MM.1S (cell line): ENCODE measurements at places on chromosomes 5 and 9.

DNA sequence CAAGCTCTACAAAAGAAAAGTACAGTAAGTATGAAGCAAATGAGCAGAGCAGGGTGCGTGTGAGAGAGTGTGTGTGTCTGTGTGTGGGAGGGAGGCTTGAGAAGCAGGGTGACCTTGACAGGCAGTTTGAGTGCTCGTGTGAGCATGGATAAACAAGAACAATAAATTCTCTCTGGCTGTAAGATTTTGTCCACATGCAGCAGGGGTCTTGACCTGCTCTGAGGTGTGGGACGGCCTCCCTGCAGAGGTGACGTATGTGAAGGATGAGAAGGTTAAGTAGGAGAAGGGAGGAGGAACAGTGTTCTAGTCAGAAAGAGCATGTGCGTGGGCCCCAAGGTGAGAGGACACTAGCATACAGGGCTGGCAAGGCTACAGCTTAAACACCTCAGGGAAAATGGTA, 49.0 kb downstream of the SPTLC1 start:
- DNase-seq = no peak

GRCh38 chr9:20002011-20002410, 213.2 kb upstream of the SLC24A2 start:
- DNase-seq = no peak

GRCh38 chr5:142671801-142672200, 14.1 kb downstream of the FGF1 start:
- DNase-seq = no peak

GRCh38 chr5:16792598-16793275, 143.4 kb downstream of the MYO10 start:
- no peak for DNase-seq

DNA sequence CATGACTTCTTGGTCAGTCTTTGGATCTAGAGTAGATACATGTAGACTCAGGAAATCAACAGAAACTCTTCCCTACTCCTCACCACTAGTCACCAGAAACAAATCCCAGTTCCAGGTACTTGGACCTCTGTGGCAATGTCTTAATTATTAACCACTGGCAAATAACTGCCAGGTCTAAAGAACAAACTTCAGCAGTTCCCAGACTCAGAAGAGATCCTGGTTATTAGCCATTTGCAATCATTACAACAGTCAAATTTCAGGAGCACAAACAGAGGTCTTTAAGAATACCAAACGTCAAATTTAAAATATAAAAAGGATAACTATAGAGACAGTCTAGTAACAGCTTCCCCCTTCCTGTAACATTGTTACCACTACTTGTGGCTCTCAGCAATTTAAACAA, 10.2 kb downstream of the DIAPH1 start:
- no peak for DNase-seq

DNA sequence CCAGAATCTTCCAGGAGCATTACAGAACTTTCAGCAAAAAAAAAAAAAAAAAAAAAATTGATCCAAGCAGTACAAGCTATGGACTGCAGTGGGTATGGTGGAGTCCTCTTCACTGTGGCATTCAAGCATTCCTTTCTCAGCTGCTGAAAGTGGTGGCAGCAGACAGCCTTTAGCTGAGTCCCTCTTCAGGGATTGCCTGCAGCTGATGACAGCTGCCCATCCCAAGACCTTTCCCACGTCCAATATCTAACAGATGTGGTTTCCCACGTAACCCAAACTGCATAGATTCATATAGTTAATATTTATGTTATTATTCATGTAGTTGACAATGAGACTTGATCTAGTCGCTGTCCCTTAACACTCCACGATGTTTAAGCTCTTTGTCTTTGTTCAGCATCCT, 475.9 kb downstream of the TLE1 start:
- no peak for DNase-seq

DNA sequence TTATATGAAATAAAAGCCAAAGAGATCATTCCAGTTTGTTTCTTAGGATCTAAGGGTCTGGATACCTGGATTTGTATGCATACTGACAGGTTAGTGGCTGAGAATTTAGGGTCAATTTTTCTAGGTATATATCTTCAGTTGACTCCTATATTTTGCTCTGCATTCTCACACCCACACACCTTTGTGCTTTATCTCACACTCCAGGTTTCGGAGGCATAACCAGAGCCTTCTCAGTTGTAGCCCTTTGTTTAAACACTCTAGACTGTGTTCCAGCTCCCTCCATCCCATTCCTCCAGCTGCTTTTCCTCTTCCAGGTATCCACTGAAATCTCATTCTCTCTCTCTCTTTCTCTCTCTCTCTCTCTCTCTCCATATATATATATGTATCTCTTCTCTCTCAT, 10.6 kb upstream of the MOCS2 start:
- no peak for DNase-seq

- no peak for DNase-seq
These were observed 57.6 kb upstream of the HTR4 start for GRCh38 chr5:148711961-148712360.

DNA sequence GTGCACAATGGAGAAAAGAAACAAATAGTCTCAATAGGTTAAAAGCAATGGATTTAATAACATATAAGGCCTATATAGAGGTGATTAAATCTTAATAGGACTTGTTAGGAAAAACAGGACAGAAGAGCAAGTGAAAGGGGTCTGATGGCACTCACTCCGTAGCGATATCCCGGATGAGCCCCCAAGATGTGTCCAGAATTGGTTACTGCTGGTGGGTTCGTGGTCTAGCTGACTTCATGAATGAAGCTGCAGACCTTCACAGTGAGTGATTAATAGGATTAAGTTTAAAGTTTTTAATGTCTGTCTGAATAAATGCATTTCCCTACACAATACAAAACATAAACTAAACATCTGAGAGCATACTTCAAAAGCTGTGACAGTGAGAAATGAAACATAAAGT, 110.4 kb upstream of the FAM174A start:
- DNase-seq = no peak

DNA sequence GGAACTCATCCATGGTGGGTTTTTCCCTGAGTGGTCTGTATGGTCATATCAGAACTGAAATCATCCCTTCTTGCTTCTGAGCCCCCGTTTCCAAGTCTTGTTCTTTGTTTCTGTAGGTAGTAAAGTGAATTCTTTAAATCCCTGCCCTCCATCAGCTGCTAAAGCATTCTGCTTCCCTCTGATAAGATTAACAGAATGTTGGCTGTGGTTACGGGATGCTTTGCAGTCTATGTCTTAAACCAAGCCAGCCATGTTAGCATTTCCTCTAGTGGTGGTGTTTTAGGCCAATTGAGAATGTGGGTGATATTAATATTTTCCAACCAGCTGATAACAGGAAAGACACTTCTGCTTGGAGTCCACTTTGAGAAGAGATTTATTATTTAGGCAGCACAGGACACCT, 22.0 kb upstream of the KCNIP1 start:
- DNase-seq = no peak

DNA sequence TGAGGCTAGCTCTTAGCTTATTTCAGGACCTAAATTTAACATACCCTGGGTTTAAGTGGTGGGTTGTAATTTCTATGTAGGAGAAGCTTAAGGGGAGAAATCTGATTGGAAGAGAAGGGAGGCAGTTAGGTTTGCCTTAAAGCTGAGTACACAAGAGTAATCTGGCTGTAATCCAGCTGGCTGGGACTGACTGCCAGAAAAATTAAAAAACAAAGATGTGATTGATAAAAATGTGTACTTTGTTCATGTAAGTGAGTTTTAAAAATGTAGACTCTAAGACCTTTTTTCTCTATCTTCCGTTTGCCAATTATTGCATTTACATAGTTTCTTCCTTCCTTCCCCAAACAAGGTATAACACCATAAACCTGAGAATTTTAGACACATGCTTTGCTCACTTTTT, 17.5 kb upstream of the MSMP start:
- DNase-seq = no peak

- DNase-seq = no peak
These were observed 2.5 kb upstream of the HSPB3 start for GRCh38 chr5:54453046-54453445.

- DNase-seq = no peak
These were observed 153.5 kb downstream of the TTLL11 start for GRCh38 chr9:121939643-121940042.

DNA sequence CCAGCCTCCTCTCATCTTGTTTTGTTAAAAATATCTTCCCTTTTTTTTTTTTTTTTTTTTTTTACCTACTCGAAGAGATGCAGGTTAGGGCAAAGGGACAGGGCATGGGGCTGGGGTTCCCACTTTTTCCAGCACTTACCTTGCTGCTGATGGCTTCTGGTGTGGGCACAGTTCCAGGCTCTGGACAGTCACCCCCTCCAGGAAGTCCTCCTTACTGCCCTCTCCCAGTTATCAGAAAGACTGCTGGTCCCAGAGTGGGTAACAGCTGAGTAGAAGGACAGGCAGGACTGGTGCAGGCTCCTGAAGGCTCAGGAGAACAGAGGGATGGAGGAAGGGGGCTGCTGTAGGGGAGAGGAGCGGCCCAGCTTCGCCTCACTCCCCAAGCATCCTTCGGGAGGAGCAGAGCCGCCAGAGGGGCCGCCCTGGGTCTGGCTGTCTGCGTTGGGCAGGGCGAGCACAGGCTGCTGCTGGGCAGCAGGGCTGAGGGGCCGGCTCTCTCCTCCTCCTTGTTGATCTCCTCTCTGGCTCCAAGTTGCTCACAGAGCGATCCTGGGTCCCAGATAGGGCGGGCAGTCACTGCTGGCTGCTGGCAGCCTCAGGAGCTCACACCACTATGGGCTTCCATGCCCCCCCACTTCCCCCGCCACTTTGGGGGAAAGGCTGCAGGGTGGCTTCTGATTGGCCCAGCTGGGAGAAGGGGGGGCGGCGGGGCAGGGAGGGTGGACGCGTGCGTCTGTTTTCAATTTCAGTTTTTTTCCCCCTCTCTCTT, at the start of gene PDGFRB:
Gene PDGFRB (minus strand): TSS at position 588 of the 769 bp plus-strand sequence. CDS start 18,798 bp downstream, outside the sequence.
- DNase-seq = peak; percentile 24

DNA sequence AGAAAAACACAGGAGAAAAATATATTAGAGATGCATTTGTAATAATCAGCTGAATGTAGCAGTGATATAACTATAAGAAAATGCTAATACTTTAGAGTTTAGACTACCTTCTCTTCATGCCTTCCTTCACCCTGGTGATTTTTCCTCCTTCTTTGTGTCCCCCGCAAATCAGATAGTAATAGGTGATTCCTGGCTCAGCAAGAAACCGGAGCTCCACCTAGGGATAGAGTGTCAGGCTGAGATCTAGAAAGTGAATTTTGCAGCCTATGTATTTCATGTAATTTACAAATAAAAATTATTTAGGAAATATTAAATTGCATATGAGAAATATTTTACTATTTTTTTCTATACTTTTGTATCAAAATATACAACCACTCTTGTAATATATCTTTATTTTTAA, 109.8 kb upstream of the ST8SIA4 start:
- no peak for DNase-seq

GRCh38 chr9:89768650-89769071, 163.8 kb downstream of the GADD45G start:
- no peak for DNase-seq

GRCh38 chr9:136316271-136316751, 11.0 kb upstream of the GPSM1 start:
- no peak for DNase-seq

GRCh38 chr5:137315109-137315508, 184.0 kb downstream of the SPOCK1 start:
- no peak for DNase-seq

DNA sequence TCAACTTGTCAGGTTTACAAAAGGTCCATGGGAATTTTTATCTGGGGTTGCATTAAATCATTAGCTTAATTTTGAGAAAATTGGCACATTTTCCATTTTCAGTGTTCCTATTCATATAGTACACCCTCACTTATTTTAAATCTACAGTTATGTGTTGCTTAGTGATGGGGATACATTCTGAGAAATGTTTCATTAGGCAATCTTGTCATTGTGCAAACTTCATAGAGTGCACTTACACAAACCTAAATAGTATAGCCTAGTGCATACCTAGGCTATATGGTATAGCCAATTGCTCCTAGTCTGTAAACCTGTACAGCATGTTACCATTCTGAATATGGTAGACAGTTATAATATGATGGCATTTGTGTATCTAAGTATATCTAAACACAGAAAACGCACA, 19.8 kb upstream of the FAM151B start:
- DNase-seq = no peak

- no peak for DNase-seq
These were observed 8.5 kb downstream of the WNT8A start for GRCh38 chr5:138092301-138092700.

GRCh38 chr5:160260881-160261815, 31.8 kb downstream of the FABP6 start:
- no peak for DNase-seq

- DNase-seq = no peak
These were observed 531.1 kb downstream of the ANXA1 start for GRCh38 chr9:73682789-73683188.

- no peak for DNase-seq
These were observed 25.3 kb downstream of the EFCAB9 start for GRCh38 chr5:172219296-172219695.

- no peak for DNase-seq
These were observed 28.2 kb upstream of the GPR151 start for GRCh38 chr5:146544232-146544631.

DNA sequence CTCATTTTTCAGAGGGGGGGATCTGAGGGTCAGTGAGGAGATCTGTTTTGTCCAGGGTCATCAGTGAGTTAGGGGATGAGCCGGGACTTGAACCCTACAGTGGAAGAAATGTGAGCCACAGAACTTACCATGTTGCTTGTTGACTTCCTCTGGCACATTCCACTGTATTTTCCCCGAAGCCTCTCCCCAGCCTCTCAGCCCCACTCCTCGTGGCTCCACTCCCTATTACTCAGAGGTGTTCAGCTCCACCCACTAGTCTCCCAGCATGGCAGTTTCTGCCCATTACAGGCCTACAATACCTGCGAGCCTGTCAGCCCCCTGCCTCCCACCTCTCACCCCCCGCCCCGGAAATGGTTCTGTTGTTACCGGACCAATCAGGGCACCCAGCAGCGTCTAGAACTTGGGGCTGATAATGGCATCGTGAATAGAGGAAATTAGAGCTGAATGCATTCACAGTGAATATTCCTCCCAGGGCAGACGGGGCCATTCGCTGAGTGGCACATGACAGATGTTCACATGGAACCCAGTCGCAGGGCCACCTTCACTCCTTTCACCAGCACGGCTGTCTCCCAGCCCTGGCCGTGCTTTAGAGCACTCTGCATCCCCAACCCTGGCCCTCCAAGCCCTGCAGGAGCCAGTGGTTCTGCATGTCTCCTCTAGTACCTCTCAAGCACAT, 81.6 kb downstream of the KCNIP1 start:
- no peak for DNase-seq

DNA sequence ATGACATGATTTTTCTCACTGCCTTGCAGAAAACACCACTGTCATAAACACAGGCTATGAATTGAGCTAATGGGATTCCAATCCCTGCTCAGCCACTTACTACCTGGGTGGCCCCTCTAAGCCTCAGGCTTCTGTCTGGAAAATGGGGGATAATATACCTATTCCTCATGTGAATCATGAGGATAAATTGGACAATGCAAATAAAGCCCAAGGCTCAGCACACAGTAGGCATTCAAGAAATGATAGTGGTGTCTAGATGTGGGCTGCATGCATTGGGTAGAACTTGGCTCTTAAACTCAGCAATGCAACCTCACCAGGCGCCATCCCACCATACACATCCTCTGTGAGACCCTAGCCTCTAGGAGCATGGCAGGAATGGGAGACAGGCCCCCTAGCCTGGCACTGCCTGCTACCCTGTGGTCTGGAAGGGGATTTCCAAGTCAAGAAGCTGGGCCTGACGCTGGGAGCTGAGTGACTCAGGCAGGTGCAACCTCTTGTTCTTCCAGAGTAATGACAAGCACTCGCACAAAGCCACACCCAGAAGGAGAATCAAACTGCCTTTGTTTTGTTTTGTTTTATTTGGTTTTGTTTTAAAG, 2.3 kb upstream of the TNIP1 start:
- DNase-seq = peak; percentile 91
